WTC11 (cell line): ENCODE measurements at places on chromosomes 7 and 10. TPM values are rescaled to one million over a fixed set of nuclear protein-coding genes. Genes with fewer than 3 reads are reported as not detected.
A peak's percentile ranks its signal among the peaks of the same experiment; 100 is the strongest.

The MMP21 gene
- not detected in 3 replicates for total RNA-seq

- peaks cover 16% of the 10 kb centered on the region for H3K36me3 ChIP-seq
- H3K4me1 ChIP-seq: peaks cover 75% of the 10 kb centered on the region
- DNase-seq: no peak
- peak overlapping the region; percentile 23; the same call in 1 of the 2 replicates for H3K27ac ChIP-seq
These were observed 140.5 kb downstream of the LRRC4 start for GRCh38 chr7:127890726-127891125.

GRCh38 chr10:3485057-3485686 is 299.8 kb downstream of the KLF6 start:
- no peaks in the 10 kb centered on the region; the same call in 1 of the 2 replicates for H3K36me3 ChIP-seq
- no peaks in the 10 kb centered on the region for H3K27me3 ChIP-seq
- peaks cover 42% of the 10 kb centered on the region for H3K4me1 ChIP-seq
- peak overlapping the region; percentile 21 for H3K27ac ChIP-seq

The GJD4 gene
- not detected in 3 replicates for total RNA-seq

DNA sequence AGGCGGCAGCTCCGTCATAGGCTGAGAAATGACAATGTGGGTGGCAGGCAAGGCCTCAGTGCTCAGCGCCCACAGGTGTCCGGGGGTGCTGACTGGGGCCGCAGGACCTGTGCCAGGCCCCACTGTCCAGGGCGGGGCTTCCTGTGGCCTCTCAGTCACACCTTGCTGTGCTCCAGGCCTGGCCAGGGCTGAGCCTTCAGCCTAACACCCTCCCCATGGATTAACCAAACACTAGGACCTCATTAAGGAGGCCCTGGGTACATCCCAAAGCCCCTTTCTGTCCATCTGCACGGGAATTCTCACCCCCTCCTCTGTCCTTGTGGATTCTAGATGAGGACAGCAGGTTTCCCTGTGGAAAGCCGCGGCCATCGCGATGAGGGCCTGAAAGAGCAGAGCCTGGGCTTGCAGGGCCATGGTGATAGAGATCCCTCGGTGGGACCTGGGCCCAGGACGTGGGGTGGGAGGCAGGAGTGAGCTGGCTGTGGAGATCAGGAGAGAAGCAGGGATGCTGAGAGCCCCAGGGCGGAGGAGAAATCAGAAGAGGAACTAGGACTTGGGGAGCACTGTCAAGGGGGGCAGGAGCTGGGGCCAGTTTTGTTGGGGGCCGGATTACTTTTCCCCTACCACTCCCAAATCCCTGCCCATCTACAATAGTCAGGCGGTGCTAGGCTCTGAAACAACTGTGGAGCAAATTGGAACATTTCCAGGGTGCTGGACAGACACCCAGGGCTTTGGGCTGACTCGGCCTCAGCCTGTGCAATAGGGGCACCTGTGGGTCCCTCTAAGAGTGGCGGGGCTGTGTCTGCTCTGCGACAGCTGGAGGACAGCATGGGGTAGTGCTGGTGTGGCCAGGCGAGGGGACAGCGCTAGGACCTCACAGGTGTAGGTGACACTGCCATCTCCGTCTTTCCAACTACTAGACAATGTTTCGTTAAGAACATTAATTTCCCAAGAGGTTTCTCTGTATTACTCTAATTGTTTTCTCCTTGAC is 23.3 kb upstream of the MNX1 start:
- H3K4me3 ChIP-seq: no peak overlapping the region
- no peak for DNase-seq
- no peak overlapping the region for H3K27ac ChIP-seq

GRCh38 chr7:51965454-51965853 is 648.8 kb upstream of the COBL start:
- H3K27me3 ChIP-seq: peaks cover 81% of the 10 kb centered on the region
- no peaks in the 10 kb centered on the region for H3K36me3 ChIP-seq
- peaks cover 2% of the 10 kb centered on the region; the same call in 1 of the 2 replicates for H3K4me1 ChIP-seq
- H3K27ac ChIP-seq: no peak overlapping the region
- DNase-seq: no peak

The PON1 gene
- 0.25 to 0.26 TPM in 2 of 3 replicates, not detected in the other for total RNA-seq

DNA sequence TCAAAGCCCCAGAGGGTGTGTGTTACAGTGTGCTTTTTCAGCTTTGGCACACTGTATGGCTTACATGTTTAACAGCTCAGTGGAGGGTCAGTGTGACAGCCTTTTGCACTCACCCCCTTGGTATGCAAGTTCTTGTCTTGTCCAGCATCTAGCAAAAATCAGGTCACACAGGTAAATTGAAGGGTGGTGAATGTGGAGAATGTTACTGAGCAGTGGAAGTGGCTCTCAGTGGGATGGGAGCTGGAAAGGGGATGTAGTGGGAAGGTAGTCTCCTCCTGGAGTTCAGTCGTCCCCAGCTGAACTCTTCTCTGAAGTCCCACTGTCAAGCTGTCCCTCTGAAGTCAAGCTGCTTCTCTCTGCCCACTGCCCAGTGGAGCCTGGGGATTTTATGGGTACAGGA is 21.0 kb upstream of the C10orf90 start:
- no peak for DNase-seq
- H3K27me3 ChIP-seq: no peaks in the 10 kb centered on the region; the same call in 1 of the 2 replicates
- no peak overlapping the region for H3K4me3 ChIP-seq
- peaks cover 46% of the 10 kb centered on the region for H3K4me1 ChIP-seq
- peaks cover 35% of the 10 kb centered on the region for H3K36me3 ChIP-seq
- H3K27ac ChIP-seq: peak overlapping the region; percentile 90; the same call in 1 of the 2 replicates

DNA sequence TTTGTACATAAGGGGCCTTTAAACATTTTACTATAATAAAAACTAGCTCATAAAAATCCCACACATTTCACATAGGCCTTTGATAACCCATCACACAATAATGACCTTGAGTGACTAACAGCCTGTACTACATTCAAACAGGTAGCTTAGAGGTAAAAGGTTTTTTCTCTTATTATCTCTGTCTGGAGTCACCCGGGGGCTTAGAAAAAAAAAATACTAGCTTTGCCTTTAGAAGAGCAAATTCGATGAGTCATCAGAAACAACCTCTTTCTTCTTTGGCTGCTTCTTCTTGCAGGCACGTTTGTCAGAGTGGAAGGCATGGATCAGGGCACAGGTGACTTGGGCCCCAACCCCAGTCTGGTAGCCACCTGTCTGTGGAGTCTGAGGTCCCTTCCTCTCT is 43.4 kb upstream of the ADO start:
- H3K36me3 ChIP-seq: no peaks in the 10 kb centered on the region
- no peak overlapping the region for H3K27ac ChIP-seq
- peaks cover 20% of the 10 kb centered on the region for H3K4me1 ChIP-seq

GRCh38 chr10:113960617-113961181 is 83.0 kb upstream of the ADRB1 start:
- H3K36me3 ChIP-seq: no peaks in the 10 kb centered on the region
- H3K27me3 ChIP-seq: no peaks in the 10 kb centered on the region
- H3K4me1 ChIP-seq: 0 out of 2 replicates have a peak, but pooled peaks cover 3% of the 10 kb centered on the region
- H3K4me3 ChIP-seq: no peak overlapping the region
- H3K27ac ChIP-seq: no peak overlapping the region

DNA sequence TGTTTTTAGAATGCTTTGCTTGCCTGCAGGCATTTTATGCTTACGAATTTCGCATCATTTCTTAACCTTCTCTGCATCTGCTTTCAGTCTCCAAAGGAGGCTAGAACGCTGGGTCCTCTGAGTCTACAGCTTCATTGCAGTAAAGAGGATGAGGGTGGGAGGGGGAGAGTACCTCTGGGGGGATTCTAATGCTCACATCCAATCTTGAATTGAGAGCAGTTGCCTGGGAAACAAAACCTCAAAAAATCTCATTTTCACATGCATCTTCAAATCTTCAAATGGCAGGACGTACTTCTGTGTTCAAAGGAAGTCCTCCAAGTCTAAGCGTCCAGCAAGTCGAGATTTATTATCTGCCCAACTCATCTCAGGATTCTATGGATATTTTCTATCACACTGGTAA is 100.7 kb upstream of the PRKCQ start:
- peaks cover 23% of the 10 kb centered on the region for H3K4me1 ChIP-seq
- no peak for DNase-seq
- H3K27ac ChIP-seq: no peak overlapping the region
- H3K36me3 ChIP-seq: peaks cover 7% of the 10 kb centered on the region; the same call in 1 of the 2 replicates
- H3K27me3 ChIP-seq: peaks cover 2% of the 10 kb centered on the region; the same call in 1 of the 2 replicates

DNA sequence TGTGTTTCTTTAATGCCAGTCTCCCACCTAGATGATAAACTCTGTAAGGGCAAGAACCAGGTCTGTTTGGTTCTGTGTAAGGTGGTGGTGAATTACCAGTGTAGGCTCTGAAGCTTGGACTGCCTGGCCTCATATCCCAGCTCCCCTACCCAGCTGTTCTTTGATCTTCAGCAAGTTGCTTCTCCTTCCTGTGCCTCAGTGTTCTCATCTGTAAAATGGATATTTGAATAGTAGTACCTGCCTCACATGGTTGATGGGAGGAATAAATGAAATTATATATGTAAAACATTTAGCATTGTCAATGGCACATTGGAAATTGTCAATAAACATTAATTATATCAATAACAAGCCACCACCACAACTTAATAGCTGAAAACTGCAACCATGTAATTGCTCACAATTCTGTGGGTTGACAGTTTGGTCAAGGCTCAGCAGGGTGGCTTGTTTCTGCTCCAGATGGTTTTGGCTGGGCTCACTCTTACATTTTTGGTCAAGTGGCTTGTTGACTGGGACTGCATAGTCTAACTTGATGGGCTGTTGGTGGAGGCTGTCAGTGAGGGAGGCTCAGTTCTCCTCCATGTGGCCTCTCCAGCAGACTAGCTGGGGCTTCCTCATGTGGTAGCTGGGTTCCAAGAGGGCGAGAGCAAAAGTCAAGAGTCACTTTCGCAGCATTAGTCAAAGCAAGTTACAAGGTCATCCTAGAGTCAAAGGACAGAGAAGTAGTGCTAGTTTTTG is 84.5 kb upstream of the DUSP5 start:
- no peaks in the 10 kb centered on the region for H3K27me3 ChIP-seq
- H3K4me3 ChIP-seq: no peak overlapping the region
- H3K27ac ChIP-seq: no peak overlapping the region
- no peaks in the 10 kb centered on the region for H3K36me3 ChIP-seq
- peaks cover 15% of the 10 kb centered on the region for H3K4me1 ChIP-seq
- DNase-seq: no peak

The MGMT gene
- 11.8 to 18.4 TPM (median 18.2 TPM) in 3 replicates for total RNA-seq

DNA sequence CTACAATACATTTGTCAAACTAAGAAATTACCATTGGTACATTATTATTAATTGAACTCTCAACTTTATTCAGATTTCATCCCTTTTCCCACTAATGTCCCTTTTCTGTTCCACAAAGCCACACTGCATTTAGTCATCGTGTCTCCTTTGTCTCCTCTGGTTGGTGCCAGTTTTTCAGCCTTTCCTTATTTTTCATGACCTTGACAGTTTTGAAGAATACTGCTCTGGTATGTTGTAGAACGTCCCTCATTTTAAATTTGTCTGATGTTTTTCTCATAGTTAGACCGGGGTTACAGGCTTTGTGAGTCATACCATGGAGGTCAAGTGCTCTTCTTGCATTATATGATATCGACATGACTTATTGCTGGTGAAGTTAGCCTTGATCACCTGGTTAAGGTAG is 173.3 kb upstream of the AGK start:
- peaks cover 13% of the 10 kb centered on the region for H3K4me1 ChIP-seq
- DNase-seq: no peak
- no peak overlapping the region for H3K4me3 ChIP-seq
- H3K36me3 ChIP-seq: peaks cover 6% of the 10 kb centered on the region
- peak overlapping the region; percentile 32; the same call in 1 of the 2 replicates for H3K27ac ChIP-seq

DNA sequence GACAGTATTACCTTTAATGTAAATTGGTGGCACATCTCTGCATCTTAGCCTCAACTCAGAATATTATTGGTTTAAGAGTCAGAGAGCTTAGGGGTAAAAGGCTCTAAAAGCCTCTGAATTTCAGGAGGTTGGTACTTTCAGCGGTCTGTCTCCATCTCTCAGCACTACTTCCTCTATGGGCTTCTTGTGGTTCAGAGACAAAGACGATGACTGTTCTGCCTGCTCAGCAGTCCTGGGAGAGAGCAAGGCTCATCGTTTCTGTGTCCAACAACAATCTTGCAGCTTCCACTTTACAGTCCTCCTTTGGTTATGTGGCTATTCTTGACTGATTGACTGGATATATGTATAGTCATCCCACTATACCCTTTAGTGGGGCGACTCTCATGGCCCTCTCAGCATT is 394.7 kb downstream of the AUTS2 start:
- H3K27ac ChIP-seq: no peak overlapping the region
- H3K36me3 ChIP-seq: no peaks in the 10 kb centered on the region
- H3K27me3 ChIP-seq: no peaks in the 10 kb centered on the region; the same call in 1 of the 2 replicates
- H3K4me1 ChIP-seq: no peaks in the 10 kb centered on the region
- no peak overlapping the region for H3K4me3 ChIP-seq
- no peak for DNase-seq

The CLCN1 gene
- total RNA-seq: 0.23 to 0.46 TPM (median 0.28 TPM) in 3 replicates

DNA sequence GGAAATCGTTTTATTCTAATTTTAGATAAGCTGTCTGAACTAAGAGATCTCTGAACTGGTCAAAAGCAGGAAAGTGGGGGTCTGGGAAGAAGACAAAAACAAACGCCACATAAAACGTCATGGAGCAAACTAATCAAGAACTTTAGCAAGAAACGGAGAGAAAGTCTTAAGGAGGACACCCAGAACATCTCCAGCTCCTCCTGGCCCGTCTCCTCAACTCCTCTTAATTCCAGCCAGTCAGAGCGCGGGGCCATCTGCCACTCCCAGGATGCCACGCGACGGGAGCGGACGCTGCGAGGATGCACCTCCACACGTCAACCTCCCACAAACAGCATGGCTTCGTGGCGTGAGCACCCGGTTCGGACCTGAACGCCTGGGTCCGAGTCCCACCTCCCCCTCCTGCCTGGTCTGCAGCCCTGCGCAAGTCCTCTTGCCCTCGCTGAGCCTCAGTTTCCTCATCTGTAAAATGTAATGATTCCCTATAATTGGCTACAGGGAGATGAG is 598 bp downstream of the MMS19 start:
- H3K27ac ChIP-seq: peak overlapping the region; percentile 91
- peak; percentile 64 for DNase-seq
- H3K27me3 ChIP-seq: peaks cover 21% of the 10 kb centered on the region

The STK32C gene
- total RNA-seq: 20.7 to 23.2 TPM (median 22.2 TPM) in 3 replicates

GRCh38 chr7:30225863-30226613 is 58.4 kb upstream of the ZNRF2 start:
- H3K4me1 ChIP-seq: peaks cover 3% of the 10 kb centered on the region; the same call in 1 of the 2 replicates
- no peaks in the 10 kb centered on the region for H3K36me3 ChIP-seq
- H3K27ac ChIP-seq: no peak overlapping the region
- no peak for DNase-seq
- no peak overlapping the region for H3K4me3 ChIP-seq

The SPDYE18 gene
- not detected in 3 replicates for total RNA-seq

DNA sequence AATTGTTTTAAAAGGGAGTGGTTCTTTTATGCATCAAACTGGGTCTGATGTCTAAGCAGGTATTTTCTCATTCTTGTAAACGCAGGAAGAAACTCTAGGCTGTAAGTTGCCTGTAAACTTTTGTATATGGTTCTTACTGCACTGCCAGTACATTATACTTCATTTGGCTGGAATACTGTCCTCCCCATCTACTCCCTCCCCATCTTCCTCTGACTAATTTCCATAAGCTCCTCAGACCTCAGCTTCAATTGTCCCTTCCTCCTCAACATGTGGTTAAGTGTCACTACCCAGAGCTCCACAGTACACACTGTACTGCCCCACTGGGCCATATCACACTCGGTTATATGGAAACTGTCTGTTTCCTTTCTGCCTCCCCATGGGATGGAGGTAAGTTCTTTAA is 161.4 kb upstream of the MDFIC start:
- H3K27me3 ChIP-seq: no peaks in the 10 kb centered on the region
- no peaks in the 10 kb centered on the region for H3K4me1 ChIP-seq
- no peak overlapping the region for H3K27ac ChIP-seq
- no peak for DNase-seq
- no peaks in the 10 kb centered on the region for H3K36me3 ChIP-seq
